NCI-H187 (cell line): ENCODE measurements at places on chromosomes 1 and 21.

GRCh38 chr1:200512191-200512590, 102.4 kb upstream of the ZNF281 start:
- no peak for DNase-seq

GRCh38 chr1:206469933-206470691, at the start of gene IKBKE:
Gene IKBKE (plus strand): TSS chr1:206470476. CDS start chr1:206473228, 2,752 bp downstream.
- DNase-seq = no peak

- no peak for DNase-seq
These were observed 170.1 kb downstream of the TRIM33 start for GRCh38 chr1:114340892-114341291.

DNA sequence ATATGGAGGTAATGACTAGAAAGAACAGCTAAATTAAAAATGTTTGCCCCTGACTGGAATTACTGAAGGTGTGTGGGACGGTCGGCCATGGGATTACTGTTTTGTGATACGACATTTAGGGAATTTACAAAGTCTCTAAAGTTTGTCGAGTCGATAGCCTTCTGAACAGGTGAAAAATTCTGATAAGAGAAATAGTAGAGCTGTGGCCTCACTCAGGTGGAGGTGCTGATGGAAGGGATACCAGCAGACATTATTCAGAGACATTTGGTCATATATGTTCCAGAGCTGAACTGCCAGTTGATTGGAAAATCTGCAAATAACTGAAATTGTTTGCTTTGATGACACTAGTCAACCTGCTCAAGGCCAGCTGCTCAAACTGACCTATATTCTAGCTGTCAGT, 71.1 kb downstream of the ADCY10 start:
- no peak for DNase-seq

DNA sequence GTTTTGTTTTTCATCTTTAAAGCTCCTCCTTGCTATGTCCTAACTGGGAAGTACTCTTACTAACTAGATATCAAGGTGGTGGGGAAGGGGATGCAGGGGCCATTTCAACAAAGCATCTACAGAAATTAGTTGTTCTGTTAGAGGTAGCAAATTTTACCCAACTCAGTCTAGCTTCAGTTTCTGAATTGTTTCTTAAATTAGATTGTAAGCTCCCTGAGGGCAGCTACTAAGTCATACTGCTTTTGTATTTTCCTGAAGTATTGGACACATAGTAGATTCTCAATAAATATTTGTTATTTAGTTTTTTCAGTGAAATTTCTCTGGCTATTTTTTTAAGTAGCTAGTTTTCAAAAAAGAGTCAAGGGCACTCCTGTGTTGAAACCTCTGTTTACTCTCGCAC, 1.8 kb downstream of the UBAP2L start:
- no peak for DNase-seq

GRCh38 chr1:209323743-209324142, 259.8 kb upstream of the CAMK1G start:
- DNase-seq = no peak

DNA sequence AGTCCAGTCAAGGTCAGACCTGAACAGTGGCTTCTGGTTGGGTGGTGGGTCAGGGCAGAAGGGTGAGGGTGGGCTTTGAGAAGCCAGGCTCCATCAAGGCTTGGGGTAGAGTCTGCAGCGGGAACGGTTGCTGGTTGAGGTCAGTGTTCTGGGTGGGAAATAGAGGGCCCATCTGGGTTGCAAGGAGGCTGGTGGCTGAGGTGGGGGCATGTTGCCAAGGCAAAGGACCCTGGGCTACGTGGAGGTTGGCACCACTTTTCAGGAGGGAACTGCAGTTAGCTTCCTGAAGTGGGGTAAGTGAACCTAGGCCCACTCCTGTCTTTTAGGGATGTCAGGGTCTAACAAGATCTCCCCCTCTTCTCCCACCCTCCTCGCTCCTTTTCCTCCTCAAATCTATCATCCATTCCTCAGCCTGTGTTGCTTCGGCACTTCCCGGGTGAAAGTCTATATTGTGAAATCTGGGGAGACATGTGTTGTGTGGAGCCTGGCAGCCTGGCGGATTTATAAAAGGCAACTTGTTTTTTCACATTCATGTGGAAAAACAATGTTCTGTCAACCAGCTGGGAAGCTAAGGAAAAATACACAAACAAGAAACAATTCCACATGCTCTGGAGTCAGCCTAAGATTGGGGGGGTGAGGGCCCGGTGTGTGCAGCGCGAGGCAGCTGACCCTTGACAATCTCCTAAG, 1.5 kb downstream of the IL22RA1 start:
- no peak for DNase-seq

DNA sequence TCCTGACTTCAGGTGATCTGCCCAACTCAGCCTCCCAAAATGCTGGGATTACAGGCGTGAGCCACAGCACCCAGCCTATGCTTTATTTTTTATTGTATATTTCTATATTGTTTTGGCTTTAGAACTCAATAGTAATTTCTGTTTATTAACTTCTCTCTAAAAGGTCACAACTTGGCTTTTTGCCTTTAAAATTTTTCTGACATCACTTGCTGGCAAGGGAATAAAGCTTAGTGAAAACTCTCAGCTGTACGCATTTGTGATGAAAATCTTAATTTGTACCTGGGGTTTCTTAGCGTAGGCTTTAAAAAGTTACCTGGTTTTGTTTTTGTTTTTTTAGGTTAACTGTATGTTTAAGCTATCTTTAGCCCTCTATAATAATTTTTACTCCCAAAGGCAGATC, 36.2 kb downstream of the B3GALNT2 start:
- no peak for DNase-seq
